ENCODE measurements at places on chromosomes 3 and 15.

GRCh38 chr15:69551391-69552056, 98.9 kb downstream of the RPLP1 start:
- no peak for DNase-seq

- no peak for DNase-seq
Measured at GRCh38 chr3:175948041-175948440, 1088.9 kb downstream of the NAALADL2 start.

- no peak for DNase-seq
Measured at GRCh38 chr3:46985588-46985987, 6.1 kb downstream of the NBEAL2 start.

DNA sequence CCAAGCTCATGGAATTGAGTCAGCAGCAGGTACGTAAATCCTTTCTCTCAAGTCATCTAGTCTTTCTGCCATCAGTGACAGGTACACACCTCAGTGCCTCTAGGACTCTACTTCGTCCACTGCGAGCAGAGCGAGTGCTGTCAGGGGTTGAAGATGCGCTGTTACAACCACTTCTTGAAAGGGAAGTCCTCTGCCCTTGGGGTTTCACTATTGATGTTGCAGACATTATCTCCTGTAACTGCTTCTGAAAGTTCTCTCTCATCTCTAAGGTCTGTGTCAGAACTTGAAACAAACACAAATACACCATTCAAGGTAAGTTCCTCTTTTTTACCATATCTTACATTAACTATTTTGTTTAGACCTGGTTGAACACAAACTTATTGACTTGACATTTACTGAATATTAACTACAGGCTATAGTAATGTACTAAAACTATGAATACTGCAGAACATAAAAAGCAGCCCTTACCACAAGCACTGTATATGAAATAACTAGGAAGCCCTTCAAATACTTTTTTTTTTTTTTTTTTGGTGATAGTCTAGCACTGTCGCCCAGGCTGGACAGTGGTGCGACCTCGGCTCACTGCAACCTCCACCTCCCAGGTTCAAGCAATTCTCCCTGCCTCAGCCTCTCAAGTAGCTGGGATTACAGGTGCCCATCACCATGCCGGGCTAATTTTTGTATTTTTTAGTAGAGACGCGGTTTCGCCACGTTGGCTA, 41.5 kb downstream of the TOPBP1 start:
- DNase-seq: no peak

DNA sequence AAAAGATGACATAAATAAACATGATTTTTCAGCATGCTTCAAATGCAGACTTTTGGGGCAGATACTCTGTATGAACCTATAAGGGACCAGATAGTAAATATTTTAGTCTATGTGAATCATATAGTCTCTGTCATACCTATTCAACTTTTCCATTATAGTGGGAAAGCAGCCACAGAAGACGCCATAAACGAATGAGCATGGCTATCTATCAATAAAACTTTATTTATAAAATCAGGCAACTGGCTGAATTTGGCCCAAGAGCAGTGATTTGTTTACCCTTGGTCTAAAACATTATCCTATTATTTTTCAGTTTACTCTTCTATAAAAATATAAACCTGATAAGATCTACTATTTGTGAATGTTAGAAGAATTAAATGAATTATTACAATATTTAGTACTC, 25.9 kb upstream of the VEPH1 start:
- DNase-seq: no peak

DNA sequence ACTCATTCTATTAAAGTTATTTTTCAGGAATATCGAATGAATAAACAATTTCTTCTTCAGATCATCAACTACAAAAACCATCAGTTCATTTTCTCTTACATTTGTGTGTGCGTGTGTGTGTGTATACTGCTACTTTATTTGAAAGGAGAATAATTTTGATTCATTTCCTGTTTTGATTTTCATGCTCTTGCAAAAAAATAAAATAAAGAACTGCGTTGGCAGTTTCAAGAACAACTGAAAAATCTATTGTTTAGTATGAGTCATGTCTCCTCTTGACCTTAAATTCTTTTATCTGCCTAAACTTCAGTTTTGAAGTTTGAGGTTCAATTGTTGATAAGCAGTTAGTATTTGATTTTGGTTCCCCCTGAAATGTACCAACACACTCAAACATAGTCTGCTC, 540.8 kb downstream of the FGF12 start:
- DNase-seq: no peak

- DNase-seq: no peak
Measured at GRCh38 chr3:31929826-31930502, 51.1 kb downstream of the OSBPL10 start.

- no peak for DNase-seq
Measured at GRCh38 chr3:122985539-122985938, 42.0 kb downstream of the SEMA5B start.

DNA sequence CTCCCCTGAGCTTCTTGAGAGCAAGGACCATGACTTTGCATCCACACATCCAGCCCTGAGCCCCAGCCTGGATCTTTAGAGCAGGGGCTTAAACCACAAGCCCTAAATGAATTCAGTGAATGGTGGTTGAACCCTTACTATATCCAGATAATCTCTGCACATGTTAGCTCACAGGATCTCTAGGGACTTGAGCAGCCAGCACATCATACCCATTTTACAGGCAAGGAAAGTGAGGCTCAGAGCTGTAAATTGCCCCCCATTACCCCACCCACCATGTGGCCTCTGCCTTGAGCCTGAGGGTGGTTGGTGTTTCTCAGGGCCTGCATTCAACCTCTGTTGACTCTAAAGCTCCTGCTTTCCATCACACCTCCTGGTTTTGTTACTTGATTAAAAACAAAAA, 27.6 kb downstream of the EAF1 start:
- no peak for DNase-seq

DNA sequence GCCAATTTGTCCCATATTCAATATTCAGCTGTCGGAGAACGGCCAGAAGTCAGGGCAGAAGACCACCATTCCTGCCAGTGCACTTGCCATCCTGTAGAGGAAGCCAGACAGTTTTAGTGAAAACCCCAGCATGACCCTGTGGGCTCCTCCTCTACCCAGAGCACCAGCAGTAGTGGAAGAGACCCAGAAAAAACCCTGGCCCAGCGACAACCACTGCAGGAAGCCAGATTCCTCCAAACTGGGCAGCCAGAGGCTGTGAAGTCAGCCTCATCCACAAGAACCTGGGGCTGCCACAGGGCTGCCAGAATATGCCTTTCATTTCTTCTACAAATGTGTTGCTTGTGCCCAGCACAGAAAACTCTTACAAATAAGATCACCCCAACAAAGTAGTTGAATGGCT, 67.3 kb downstream of the HMCES start:
- no peak for DNase-seq

DNA sequence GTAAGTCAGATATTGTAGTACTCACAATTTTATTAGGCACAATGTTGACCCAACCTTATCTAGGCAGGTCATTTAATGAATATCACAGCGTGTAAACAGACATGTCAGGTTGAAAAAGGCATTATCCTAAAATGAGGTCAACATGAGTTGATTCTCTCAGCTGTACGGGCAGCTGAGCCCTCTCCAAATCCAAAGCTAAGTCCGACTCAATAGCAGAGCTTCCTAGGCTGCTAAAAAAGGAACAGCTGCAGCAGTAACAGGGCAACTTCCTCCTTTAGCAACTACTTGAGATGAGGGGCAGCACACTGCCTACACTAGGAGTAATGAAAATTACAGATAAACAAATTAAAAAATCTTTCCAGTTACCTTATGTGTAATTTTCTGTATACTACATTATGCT, 189.2 kb downstream of the CADM2 start:
- no peak for DNase-seq

DNA sequence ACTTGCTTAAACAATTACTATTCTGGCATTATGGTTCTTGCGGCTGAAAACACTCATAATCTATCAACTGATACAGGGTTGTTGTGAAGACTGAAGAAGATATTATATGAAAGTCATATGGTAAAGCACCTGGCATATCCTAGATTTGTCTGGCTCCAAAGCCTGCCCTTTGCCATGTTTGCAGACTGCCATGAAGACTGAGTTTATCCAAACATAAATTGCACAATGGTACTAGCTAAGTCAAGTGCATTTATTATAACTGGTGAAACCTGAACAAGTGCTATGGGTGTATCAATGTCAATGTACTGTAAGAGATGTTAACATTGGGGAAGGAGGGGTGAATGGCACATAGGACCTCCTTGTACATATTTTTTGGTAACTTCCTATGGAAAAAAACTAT, 87.4 kb upstream of the MEX3B start:
- no peak for DNase-seq

GRCh38 chr3:58043933-58044332, 35.7 kb downstream of the FLNB start:
- no peak for DNase-seq
